ENCODE measurements at places on chromosomes 16 and 17.

DNA sequence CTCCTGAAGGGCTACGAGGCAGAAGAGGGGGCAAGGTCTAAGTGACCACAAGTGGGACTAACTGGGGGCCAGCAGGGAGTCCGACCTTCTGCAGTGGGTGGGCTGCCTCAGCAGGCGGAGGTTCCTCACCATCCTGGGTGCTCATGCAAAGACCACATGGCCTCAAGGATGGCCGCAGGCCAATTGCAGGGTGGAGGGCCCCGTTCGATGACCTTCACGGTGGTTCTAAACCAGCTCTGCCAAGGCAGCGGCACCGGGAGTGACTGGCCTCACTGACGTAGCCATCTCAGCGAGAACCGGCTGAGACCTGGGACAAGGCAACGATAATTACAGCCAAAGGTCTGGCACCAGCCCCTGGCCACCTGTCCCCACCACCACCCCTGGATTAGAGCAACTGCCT is 5.7 kb downstream of the SMIM5 start:
- DNase-seq, result no peak

GRCh38 chr16:83840060-83840617 is 32.4 kb downstream of the HSBP1 start:
- DNase-seq, result no peak

DNA sequence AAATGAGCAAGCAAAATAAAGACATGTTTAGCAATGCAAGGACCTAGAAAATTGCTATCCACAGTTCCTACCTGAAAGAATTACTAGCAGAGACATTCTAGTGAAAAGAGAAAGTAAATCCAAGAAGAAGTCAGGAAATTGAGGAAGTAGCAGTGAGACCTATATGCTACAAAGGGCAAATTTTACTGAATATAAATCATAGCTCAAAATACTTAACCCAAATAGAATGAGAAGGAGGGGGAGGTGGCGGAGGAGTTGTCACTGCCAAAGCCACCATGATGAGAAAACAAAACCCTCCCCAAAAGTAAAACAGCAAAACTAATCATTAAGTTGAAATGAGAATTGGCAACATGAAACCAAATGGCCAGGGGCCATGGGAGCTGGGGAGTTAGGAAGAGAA is 39.3 kb downstream of the PITPNM3 start:
- DNase-seq, result no peak

- no peak for DNase-seq
Measured at GRCh38 chr17:61904094-61904710, 23.6 kb downstream of the INTS2 start.

- DNase-seq, result no peak
Measured at GRCh38 chr16:81810361-81810760, 31.3 kb downstream of the PLCG2 start.

DNA sequence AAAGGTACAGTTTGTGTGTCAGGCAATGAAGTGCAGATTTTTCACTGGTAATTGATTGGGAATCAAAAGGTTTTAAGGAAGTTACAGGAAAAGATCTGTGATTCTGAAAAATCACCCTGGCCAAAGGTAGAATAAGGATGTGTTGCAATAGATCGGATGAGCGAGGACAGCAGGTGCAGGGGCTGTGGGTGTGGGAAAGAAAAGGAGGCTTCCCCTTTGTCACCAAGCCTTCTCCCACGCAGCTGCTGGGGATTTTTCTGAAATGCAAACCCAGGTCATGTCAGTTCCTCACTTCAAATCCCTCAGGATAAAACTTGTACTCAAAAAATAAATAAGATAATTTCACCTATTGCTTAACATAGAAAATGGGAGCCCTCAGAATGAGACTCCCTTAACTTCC is 47.9 kb upstream of the ARHGAP17 start:
- no peak for DNase-seq

- no peak for DNase-seq
Measured at GRCh38 chr17:81057079-81057730, 22.3 kb downstream of the BAIAP2 start.

GRCh38 chr16:12235110-12235509 is 258.6 kb downstream of the SNX29 start:
- DNase-seq, result no peak

All from activated T-cell treated with anti-CD3 and anti-CD28 coated beads, Interleukin-2, amount 50 U/mL, for 48 hours (primary cell).